ENCODE measurements at places on chromosomes 3 and 15.

DNA sequence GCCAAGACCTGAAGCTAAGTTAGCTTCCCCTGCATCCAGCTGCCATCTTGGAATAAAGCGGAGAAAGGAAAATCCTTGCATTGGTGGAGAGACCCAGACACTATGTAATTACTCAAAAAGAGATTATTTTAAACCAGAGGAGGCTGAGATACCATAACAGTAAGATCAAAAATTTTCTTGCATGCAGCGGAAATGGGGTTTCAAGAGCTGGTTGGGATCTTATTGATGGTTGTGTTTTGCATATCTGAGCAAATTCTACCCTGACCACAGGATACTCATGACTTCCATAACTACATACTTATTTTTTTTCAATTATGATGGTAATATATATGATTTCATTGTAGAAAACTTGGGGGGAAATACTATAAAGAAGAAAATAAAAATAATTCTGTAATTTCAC, 17.5 kb downstream of the TMEM158 start:
- DNase-seq: no peak

DNA sequence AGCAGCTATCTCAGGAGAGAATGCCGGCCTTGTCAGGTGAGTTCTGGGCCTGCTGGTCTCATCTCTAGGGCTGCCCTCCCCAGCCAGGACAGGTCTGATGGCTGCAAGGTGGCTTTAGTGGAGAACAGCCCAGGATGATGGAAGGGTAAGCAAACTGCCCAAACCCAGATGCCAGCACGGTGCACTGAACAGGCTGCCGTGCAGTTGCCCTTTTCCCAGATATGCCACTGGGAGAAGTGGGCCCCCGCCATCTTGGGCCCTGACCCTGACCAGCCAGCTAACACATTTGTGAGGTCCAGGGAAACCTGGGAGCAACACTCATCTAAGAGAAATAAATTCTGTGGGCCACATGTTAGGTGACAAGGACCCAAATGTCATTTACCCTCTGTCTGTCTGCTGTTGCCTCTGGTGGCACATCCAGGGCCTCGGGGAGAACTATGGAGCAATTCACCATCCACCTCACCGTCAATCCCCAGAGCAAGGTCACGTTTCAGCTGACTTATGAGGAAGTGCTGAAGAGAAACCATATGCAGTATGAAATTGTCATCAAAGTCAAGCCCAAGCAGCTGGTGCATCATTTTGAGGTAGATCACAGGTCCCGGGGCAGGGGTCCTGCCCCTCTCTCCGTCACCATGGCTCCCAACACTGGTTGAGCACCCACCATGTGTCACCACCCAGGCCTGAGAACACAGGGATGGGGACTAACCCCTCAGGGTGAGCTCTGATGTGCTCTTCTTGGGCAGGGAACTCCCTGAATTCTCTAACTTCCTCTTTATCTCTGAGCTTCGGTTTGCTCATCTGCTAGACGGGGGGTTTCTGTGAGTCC, 1.8 kb downstream of the ITIH1 start:
- DNase-seq: no peak

DNA sequence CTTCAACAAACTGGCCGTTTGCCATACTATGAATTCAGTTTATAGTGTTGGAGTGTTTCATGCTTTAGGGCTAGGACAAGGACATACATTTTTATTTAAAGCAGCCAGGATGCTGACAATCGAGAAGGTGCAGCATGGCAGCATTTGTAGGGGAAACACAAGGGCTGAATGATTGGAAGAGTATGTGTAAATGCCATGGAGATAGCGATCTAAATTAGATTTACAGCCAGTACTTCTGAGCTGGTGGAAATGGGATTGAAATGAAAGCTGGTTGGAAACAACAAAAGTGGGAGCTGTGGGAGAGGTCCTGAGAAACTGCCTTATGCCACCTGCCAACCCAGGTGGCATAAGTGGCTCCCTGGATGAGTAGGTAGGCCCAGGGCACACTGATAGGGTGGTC, 209.9 kb upstream of the MRPL3 start:
- DNase-seq: no peak

DNA sequence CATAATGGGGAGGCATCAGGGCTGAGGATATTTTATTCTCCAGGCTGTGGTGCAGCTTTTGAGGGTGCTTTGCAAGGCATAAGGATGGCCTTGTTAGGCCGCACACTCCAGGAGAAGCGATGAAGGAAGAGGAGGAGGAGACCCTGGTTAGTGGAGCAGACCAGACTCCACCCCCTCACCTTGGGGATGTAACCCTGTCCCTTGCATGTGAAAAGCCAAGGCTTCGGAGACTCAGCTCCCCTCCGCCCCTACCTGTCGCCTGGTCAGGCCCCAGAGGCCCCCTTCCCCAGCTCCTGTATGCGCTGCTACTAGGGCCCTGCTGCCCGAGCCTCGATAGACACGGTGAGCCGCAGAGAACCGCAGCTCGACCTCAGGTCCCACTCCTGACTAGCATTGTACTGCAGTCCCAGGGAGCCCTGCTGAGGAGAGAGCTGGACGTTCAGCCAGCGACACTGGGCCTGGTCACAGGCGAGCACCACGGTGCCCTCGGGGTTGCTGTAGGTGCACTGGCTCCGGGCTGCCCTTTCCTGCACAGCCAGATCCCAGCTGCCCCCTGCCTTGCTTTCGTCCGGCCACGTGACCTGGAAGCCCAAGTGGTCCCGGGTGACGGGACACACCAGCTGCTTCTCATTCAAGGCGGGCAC, 10.2 kb downstream of the CPN2 start:
- no peak for DNase-seq

GRCh38 chr3:11304175-11304574, 32.0 kb downstream of the ATG7 start:
- no peak for DNase-seq

GRCh38 chr3:42875325-42876151, at the start of gene CYP8B1:
CYP8B1 (minus strand) TSS chr3:42875879; CDS start chr3:42875816, 63 bp downstream.
- no peak for DNase-seq

DNA sequence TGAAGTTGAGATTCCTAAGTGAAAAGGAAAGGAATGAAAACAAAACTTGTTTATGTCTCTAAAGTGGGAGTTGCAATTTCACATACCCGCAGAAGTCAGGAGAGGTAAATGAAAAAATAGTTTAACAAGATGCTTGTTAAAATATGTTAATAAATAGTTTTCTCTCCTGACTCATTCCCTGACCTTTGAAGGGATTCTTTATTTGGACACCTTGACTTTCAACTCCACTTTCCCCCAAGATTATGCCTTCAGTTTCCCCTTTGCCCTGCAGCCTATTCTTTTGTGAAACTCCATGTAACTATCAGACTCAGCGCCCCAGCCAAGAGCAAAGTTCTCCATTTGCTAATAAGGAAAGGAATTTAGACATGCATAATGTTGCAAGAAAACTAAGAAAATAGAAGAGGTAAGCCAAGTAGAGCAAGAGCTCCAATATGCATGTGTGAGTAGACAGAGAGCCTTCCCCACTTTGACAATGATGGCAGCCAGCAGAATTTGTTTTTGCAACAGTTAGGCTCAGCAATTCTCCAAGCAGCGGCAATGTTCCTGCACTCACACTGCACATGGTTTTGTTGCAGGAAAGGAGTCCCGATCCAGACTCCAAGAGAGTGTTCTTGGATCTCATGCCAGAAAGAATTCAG, 61.2 kb downstream of the CD200 start:
- DNase-seq: no peak

GRCh38 chr3:183491923-183492848, 63.3 kb downstream of the KLHL6 start:
- no peak for DNase-seq

GRCh38 chr3:184726497-184726896, 14.6 kb upstream of the MAGEF1 start:
- DNase-seq: no peak

- DNase-seq: no peak
These were observed 341.8 kb upstream of the GBE1 start for GRCh38 chr3:82103241-82103640.

GRCh38 chr15:92102395-92102755, 248.9 kb downstream of the SLCO3A1 start:
- no peak for DNase-seq

- no peak for DNase-seq
These were observed 84.4 kb downstream of the SLMAP start for GRCh38 chr3:57840473-57840872.

DNA sequence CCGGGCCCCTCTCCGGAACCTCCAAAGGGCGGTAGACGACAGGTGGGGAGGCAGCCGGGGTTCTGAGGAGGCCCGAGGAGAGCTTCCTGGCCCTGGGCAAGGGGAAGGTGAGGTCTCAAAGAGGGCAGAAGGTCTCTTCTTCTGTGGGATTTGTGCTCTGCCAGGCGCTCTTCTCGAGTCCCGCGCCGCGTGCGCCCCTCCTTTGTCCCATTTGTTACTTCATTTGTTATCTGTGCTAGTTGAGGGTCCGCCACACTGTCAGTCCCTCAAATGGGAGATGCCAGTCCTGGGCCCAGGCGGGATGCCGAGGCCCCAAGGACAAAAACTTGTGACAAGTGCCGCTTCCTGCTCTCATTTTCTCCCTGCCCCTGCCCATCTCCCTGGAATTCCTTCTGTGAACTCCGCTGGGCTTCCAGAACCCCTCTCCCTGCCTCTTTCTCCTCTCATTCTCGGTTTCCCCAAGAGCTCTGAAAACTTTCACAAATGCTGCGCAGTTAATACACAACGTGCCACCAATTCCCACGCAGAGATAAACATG, 1.5 kb downstream of the ST8SIA2 start:
- no peak for DNase-seq

- DNase-seq: no peak
These were observed 71.0 kb downstream of the PPM1L start for GRCh38 chr3:160826991-160827390.

GRCh38 chr3:156705761-156706616, 31.6 kb downstream of the TIPARP start:
- DNase-seq: no peak

DNA sequence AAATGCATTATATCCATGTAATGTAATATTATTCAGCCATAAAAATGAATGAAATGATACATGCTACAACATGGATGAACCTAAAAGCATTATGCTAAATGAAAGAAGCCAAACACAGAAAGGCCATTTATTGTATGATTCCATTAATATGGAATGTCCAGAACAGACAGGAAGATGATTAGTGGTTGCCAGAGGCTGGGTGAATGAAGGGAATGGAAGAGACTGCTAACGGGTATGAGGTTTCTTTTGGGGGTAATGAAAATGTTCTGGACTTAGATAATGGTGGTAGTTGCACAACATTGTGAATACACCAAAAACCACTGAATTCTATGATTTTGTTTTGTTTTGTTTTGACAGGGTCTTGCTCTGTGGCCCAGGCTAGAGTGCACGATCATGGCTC, 61.6 kb upstream of the MAP4 start:
- no peak for DNase-seq

- no peak for DNase-seq
These were observed 25.9 kb downstream of the ACP3 start for GRCh38 chr3:132343018-132343612.

- no peak for DNase-seq
These were observed 210.7 kb upstream of the UBE2E1 start for GRCh38 chr3:23594894-23595670.

GRCh38 chr3:144364737-144365136, 393.1 kb downstream of the DIPK2A start:
- DNase-seq: no peak

GRCh38 chr3:157981819-157982218, 124.4 kb downstream of the SHOX2 start:
- DNase-seq: no peak

DNA sequence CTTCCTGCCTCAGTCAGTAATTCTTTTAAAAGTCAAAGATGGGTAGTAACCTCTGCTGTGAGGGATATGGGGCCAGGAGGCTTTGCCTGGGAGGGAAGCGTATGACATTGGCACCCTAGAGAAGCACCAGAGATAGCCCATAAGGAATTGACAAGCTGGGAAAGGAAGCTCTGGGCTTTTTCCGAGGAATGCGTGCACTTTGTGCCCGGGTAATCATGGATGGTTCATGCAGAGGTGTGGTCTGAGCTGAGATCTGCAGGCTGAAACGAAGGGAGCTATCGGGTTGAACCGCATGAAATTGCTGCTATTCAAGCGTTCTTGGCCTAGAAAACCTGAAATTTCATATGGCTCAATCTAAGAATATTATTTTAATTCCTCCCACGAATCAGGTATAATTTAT, 127.7 kb upstream of the TLE3 start:
- DNase-seq: no peak
